Umbilical cord (tissue), 2 donors: ENCODE measurements at places on chromosomes 3 and 15.

- no peak for DNase-seq
Measured at GRCh38 chr15:22895465-22896190, 57.2 kb downstream of the NIPA2 start.

DNA sequence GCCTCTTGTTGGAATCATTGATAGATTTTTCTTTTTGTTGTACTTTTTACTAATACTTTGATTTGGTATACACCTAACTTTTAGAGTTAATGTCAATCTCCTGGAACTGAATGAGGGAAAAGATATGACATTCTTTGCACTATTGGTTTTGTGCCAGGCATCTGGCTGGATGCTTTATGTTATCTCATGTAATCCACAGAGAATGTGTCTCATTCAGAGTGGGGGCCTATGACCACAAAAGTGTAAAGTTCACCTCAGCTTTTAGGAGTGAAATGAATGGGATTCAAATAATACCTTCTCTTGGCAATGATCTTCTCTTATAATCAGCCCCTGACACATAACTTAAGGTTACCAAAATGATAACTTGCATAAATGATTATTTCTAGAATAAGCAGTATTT, 329.1 kb upstream of the ROPN1 start:
- DNase-seq, result peak; percentile 18

DNA sequence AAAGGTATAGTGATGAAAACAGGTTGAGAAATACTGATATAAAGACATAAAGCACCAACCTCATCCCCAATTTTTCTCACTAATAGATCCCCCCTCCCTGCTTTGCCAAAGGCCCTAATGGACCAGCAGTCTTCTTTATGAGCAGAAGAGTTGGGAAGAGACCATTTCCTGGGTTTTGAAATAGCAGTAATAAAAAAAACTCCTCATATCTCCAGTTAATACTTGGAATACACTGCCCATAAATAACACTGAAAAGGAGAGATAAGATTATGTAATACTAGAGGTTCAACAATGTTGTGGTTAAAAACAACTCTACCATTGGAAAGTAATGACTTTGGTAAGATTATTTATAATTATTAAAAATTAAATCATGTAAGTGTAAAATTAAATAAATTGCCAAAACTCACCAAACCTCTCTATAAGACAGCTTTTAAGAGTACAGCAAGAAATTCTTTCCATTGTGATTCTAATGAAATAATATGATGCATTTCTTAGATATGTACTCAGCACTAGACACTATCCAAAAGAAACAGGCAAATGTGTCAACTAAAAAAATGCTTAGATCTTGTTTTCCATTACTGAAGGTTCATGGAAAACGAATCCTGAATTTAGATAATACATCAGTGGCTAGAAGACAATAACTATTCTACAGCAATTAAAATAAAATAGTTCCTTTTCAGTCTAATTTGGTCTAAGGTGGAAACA, 88.2 kb downstream of the FAIM start:
- peak; percentile 53 for DNase-seq

- peak; percentile 87 for DNase-seq
Measured at GRCh38 chr15:86159468-86159867, 79.8 kb downstream of the AGBL1 start.

DNA sequence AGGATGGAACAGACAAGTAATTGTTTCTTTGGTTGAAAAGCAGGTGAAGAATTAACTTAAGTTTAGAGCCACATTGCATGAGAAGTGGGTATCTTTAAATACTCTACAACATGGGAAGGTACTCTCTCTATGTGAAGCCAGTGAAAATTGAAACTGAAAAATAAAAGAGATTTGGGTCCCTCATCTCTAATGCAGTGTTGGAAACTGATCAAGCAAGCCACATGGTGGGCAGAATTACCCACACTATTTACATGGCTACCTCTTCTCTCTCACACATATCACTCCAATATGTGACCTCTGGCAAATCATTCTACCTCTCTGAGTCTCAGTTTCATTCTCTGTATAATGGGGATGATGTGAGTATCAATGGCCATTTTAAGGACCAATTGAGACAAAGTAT, 339.0 kb downstream of the IL5RA start:
- DNase-seq, result no peak

DNA sequence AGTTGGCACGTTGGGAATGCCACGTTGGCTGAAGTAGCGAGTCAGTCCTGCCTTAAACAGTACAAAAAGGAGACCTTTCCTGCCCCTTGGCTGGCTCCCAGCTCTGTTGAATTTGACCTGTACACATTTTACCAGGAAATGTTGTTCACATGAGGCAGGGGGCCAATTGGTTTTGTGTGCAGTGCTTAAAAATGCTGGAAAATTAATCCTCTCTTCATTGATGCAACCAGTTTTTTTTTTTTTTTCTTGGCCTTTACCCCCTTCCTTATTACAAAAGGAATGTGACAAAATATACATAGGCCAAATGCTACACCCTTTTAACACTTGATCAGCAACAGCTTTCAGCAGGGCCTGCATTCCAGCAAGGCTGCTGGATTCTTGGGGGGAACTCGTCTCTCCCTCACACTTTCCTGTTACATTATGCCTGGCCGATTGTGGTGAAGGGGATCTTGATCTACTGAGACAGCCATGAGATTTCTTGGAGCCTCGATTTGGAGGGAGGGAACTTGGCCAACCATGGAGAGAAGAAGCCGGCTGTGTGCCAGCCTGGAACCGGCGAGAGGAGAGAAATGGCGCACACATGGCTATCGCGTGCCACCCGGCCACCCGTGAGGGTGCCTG, 93.1 kb downstream of the DNASE1L3 start:
- DNase-seq, result peak; percentile 44

GRCh38 chr15:67758619-67759300, 66.5 kb upstream of the SKOR1 start:
- no peak for DNase-seq

- DNase-seq, result peak; percentile 15
Measured at GRCh38 chr15:48695088-48695826, 49.7 kb upstream of the FBN1 start.
